ENCODE measurements at places on chromosomes 11 and 22.

DNA sequence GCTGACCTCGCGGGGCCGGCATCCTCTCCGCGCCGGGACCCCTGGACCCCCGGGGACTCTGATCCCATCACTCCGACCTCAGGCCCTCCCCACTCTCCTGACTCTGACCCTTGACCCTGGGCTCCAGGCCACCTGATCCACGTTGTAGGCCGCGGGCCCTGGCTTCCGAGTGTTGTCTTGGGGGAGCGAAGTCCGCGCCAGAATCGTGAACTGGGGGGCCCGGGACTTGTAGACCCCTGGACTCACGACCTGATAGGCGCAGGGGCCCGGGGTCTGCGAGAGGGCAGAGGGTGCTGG is 716 bp upstream of the TYMP start:
- DNase-seq: no peak

DNA sequence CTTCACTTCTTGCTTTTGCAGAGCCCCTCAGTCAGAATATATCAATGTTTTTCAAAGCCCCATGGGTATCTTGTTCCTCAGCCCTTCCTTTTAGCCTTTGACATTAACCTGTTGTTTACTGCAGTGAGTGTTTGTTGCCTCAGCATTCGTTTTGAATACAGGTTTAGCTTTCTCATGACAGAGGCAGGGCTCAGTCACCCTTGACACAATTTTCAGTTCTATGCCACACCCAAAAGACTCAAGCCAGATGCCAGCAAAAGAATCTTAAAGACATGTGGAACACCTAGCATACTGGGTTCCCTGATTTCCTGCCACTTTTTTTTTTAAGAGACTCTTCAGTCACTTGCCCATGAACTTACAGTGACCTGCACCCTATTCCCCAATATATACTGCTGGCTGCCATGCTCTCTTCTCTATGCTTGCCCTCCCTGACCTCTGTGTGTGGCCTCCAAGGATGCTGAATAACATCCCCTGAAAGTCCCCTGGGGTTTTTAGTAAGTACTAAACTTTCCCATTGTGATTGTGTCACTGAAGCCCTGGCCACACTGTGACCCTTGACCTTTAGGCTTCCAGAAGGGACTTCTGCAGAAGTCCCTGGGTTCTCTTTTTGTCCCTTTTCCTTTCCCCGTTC is 1225.5 kb downstream of the TBC1D22A start:
- DNase-seq: no peak

GRCh38 chr11:65538232-65538914 is 13.5 kb downstream of the SCYL1 start:
- DNase-seq: peak; percentile 2

DNA sequence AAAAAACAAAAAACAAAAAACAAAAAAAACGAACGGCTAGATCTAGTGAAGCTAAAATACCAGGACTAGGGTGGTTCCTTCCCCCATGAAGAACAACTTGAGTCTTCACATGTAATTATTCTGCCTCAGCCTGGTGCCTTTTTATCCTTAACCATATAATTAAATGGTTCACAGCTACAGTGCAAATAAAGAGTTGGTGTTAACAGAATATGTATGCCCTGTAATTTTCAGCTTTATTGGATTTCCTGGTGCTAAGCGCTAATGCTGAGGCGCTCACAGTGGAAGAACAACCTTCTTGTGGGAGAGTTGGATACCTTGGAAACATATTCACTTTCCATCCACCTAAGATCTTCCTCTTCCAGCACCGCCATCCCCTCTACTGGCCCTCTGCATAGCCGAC is 158.5 kb upstream of the SORL1-AS1 start:
- no peak for DNase-seq

DNA sequence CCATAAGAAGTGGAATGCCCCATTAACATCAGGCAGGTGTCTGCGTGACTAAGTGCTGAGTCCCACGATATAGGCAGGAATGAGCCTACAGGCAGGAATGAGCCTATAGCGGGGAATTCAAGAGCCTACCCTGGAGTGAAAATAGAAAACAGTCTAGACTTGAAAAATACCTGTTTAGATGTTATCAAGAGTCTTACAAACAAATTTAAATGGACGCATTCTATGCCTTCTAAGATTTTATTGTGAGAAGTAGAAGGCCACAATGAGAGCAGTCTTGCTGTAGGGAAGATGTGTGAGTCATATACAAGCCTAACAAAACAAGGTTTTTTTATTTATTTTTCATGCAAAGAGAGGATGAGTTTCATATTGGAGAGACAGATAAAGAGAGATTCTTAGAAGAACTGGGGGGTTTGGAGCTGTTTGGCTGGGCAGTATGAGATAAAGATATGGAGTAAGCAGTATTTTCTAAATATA is 200.8 kb upstream of the ZC3H12C start:
- DNase-seq: no peak

GRCh38 chr11:120108154-120108784 is 29.6 kb downstream of the TRIM29 start:
- DNase-seq: peak; percentile 77

GRCh38 chr11:1197431-1197885 is 25.4 kb upstream of the MUC5B start:
- no peak for DNase-seq

GRCh38 chr11:60371854-60372253 is 6.5 kb upstream of the MS4A7 start:
- no peak for DNase-seq

- DNase-seq: no peak
Measured at GRCh38 chr11:61102667-61103571, 630 bp downstream of the CD5 start.

DNA sequence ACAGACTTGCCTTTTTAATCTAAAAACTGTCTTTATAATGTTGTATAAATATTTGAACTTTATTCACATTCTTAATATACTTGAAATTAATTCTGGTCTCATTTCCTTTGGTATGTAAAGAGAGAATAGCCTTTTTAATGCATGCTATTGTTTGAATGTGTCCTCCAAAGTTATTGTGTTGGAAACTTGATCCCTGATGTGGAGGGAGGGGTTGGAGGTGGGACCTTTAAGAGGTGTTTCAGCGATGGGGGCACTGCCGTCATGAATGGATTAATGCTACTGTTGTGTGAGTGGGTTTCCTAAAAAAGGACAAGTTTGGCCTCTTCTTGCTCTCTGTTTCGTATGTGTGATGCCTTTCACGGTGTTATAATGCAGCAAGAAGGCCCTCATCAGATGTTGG is 131.7 kb downstream of the DDX10 start:
- no peak for DNase-seq

DNA sequence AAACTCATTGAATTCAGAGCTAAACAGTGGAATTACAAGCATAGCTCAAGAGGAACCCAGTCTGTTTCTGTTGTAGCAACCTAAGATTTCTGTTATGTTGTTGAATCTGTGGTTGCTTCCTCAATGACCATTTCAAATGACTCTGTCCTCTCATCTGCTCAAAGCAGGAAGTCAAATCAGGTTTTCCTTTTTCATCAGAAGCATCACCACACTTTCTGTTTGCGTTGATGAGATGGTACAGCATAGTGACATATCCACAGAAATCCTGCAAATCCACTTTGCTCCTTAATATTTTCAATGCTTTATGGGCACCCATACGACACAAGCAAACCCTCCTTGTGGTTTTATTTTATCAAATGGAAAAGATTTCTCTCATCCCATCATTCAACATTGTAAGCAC is 12.6 kb upstream of the UCP2 start:
- no peak for DNase-seq

DNA sequence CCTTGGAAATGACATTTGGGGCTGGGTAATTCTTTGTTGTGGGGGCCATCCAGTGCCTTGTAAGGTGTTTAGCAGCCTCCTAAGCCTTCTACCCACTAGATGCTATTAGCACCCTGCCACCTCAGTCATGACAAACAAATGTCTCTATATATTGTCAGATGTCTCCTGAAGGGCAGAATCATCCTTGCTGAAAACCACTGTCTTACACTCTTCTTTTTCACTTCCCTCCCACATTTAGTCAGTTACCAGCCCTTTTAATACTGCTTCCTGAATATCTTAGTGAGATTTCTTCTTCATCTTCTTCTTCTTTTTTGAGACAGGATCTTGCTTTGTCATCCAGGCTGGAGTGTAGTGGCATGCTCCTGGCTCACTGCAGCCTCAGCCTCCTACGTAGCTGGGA is 33.1 kb downstream of the TNRC6B start:
- DNase-seq: no peak

DNA sequence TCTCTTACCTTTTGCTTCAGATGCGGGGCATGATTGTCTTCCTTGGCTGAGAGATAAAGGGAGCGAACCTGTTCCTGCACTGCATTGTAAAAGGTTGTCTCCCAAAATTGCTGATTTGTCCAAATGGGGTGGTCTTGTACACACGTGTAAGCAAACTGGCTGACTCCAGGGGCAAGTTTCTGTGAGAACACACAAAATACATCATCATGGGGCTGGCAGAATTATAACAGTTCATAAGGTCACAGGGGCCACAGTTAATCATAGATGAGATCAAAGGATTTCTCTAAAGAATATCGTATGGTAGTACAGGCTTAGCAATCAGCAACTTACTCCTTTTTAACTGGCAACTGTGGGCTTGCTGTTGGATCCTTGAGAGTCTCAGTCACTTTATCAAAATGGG is 194.3 kb downstream of the SWAP70 start:
- DNase-seq: no peak

DNA sequence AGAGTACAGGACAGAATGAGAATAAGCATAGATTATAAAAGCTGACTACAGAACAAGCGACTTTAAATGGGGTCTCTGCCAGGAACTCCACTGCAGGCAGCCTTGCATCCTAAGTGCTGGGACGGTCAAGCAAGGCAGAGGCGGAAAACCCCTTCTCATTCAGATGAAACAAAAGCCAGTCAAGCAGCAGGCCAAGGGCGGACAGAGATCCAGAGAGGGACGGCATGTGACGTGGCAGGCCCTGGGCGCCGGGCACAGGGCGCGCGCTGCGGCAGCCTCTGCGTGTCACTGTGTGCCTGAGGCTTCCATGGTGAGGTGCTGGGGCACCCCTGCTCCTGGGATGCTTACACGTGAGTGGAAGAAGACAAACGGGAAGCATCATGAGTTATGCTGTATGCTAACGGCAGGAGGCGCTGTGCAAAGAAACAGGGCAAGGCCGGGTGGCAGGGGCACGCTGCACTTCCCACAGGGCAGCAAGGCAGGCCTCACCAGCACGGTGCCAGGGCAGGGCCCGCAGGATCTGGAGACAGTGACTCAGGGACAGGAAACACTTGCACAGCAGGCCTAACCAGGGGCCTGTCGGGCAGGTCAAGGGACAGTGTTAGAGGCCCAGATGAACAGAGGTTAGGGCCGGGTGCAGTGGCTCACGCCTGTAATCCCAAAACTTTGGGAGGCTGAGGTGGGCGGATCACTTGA is 6.2 kb downstream of the TOLLIP start:
- no peak for DNase-seq

DNA sequence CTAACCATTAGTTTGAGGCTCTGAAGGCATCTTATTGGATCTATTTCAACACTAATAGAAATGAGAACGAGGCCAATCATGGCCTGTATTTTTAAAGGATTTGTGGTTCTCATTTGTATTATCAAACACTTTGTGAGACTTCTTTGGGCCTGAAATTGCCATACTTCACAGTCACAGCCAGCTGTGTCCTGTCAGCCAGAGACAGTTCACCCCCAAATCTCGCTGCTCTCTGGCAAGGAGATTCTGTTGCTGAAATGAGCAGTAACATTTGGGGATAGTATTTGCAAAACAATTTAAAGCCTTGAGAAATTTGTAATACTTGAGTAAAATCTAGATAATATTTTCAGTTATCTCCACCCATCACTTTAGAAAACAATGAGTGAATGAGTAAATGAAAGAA is 26.9 kb upstream of the TENM4 start:
- DNase-seq: no peak

GRCh38 chr11:103609117-103610066 is 427.0 kb upstream of the DDI1 start:
- no peak for DNase-seq

All from activated naive CD4-positive, alpha-beta T cell treated with anti-CD3 and anti-CD28 coated beads, Interleukin-2, amount 50 U/mL, for 72 hours (primary cell).